ENCODE measurements at places on chromosomes 1 and 21. TPM values are rescaled to one million over a fixed set of nuclear protein-coding genes. Genes with fewer than 3 reads are reported as not detected.

Gene TRAPPC10
- 22.0 TPM for total RNA-seq

DNA sequence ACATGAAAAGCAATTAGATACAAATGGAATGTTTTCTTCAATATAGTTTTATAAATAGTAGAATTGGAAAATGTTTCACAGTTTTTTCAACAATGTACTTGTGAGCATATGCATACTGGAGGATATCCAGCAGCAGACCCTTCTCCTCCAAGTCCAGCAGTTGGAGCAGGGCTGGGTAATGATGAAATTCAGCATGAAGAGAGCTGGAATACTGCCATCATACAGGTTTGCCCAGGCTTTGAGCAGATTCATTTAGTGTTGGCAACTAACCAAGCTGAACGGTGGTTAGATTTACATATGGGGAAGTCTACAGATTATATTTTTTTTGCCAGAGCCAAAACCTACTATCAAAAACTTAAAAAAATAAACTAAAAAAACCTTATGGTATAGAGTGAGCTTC, 38.3 kb downstream of the WDR3 start:
- no peak overlapping the region for H3K4me3 ChIP-seq
- DNase-seq: peak; percentile 40
- H3K4me1 ChIP-seq: no peaks in the 10 kb centered on the region
- no peak overlapping the region for H3K27ac ChIP-seq
- H3K27me3 ChIP-seq: no peaks in the 10 kb centered on the region
- no peaks in the 10 kb centered on the region for H3K36me3 ChIP-seq

DNA sequence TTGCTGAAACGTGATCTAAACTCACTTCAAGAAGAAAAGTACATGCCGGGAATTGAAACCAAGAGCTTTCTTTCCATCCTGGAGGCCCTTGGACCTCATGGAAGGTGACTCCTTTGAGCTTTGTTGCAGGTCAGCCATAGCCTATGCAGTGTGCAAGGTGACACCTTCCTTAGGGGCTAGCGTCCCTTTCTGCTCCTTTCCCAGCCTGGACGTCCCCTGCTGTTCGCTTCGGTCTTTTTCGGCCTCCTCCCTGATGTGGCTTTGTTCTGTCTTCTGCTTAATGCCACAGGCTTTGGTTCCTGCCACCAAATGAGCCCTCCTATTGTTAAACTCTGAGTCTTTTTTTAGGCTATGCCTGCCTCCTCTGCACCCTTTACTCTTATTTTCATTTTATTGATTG, 308.8 kb downstream of the BRINP2 start:
- no peak overlapping the region for H3K4me3 ChIP-seq
- no peak overlapping the region for H3K27ac ChIP-seq
- no peaks in the 10 kb centered on the region for H3K27me3 ChIP-seq
- no peaks in the 10 kb centered on the region for H3K36me3 ChIP-seq

- no peak overlapping the region for H3K4me3 ChIP-seq
- no peaks in the 10 kb centered on the region for H3K27me3 ChIP-seq
- H3K36me3 ChIP-seq: no peaks in the 10 kb centered on the region
- H3K27ac ChIP-seq: no peak overlapping the region
- no peaks in the 10 kb centered on the region for H3K4me1 ChIP-seq
Measured at GRCh38 chr1:8809342-8809736, 8.1 kb downstream of the RERE start.

DNA sequence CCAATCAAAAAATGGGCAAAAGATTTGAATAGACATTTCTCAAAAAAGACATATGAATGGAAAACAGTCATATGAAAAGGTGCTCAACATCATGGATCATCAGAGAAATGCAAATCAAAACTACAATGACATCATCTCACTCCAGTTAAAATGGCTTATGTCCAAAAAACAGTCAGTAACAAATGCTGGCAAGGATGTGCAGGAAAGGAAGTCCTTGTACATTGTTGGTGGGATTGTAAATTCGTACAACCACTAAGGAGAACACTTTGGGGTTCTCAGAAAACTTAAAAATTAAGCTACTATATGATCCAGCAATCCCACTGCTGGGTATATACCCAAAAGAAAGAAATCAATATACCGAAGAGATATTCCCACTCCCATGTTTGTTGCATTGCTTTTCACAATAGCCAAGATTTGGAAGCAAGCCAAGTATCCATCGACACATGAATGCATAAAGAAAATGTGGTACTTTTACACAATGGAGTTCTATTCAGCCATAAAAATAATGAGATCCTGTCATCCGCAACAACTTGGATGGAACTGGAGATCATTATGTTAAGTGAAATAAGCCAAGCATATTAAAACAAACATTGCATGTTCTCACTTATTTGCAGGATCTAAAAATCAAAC, 17.9 kb downstream of the GBP5 start:
- no peaks in the 10 kb centered on the region for H3K36me3 ChIP-seq
- H3K27ac ChIP-seq: no peak overlapping the region
- no peak for DNase-seq
- no peaks in the 10 kb centered on the region for H3K4me1 ChIP-seq
- no peak overlapping the region for H3K4me3 ChIP-seq
- H3K27me3 ChIP-seq: no peaks in the 10 kb centered on the region

Measured in fibroblast of lung (primary cell).